ENCODE measurements at places on chromosomes 5 and 9.

DNA sequence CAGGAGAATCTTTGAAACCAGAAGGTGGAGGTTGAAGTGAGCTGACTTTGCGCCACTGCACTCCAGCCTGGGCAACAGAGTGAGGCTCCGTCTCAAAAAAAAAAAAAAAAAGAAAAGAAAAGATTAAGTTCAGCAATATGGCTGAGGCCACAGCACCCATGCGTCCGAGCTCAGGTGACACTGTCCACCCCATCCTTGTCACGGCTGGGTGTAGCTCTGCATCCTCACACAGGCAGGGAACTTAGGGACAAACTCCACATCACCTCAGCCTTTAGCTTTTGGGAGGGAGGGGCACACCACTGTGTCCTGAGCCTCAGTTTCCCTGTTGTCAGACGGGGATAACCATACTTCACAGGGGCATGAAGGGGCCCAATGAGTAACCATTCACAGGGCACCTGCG, 15.5 kb downstream of the FGD3 start:
- DNase-seq, result no peak

DNA sequence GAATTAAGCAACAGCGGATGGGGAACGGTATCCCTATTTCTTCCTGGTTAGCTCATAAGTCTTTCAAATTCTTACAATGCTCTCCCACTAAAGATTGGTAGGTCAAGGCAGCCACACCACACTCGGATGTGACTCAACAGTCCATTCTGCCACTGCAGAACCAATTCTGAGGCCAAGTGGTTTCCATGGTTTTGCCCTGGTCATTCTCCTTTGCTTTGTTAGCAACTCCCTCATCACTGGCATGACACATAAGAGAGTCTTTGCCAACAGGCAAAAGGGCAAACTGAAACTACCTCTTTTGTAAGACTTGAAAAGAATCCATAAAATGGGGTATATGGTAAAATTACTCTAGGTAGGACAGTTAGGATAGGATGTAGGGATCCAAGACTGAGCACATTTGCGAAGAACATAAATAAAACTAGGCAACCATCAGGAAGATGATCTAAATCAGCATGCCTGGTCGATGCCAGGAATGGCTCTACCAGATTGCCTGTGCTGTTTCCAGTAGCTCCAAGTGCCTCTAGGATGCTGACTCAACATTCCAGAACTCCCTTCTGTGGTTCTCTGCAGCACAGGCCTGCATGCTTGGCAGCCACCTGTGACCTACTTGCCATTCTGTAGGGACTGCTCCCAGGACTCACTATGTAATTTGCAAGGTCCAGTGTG, 105.4 kb downstream of the DCP2 start:
- no peak for DNase-seq

GRCh38 chr9:11701706-11702105, 991.5 kb upstream of the TYRP1 start:
- no peak for DNase-seq

DNA sequence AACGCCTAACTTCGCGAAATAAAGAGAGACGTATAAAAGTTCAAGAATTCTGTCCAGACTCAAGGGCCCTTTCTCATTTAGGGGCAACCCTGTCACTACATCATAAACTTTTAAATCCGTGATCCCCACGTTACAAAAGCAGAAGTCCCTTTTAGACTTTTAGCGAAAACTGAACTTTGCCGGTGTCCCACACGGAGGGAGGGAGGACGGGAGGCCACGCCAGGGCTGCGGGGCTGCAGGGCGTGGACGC, 515 bp upstream of the F2R start:
- no peak for DNase-seq

- no peak for DNase-seq
Measured at GRCh38 chr5:131279204-131279603, 15.4 kb downstream of the CDC42SE2 start.

- DNase-seq, result no peak
Measured at GRCh38 chr5:53425687-53426511, 54.5 kb upstream of the FST start.

DNA sequence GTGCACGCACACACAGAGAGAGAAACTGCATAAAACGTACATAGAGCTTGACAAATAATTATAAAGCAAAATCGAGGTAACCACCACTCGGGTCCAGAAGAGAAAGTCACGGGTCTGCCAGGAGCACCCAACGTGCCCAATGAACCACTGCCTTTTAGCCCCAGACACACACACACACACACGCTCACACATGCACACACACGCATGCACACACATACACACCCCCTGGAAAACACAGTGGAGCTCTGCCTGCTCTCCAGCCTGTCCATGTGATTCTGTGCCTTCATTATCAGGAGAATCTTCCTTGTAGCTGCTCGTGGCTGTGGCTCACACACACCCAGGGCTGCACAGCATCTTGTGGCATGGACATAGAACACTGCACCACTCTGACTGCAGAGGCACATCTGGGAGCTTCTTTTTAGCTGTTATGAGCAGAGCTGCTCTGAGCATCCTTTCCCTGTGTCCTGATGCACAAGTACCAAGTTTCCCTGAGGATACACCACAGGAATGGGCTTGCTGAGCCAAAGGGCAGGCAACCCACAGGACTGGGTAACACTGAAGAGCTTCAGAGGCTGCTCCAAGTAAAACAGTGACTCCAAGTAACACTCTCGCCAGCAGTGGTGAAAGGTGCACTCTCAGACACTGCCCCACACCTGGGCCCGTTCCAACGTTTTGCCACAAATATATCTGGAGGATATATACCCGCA, 58.9 kb downstream of the CAMSAP1 start:
- no peak for DNase-seq

GRCh38 chr5:122772446-122772845, 2.4 kb upstream of the SNX2 start:
- no peak for DNase-seq

DNA sequence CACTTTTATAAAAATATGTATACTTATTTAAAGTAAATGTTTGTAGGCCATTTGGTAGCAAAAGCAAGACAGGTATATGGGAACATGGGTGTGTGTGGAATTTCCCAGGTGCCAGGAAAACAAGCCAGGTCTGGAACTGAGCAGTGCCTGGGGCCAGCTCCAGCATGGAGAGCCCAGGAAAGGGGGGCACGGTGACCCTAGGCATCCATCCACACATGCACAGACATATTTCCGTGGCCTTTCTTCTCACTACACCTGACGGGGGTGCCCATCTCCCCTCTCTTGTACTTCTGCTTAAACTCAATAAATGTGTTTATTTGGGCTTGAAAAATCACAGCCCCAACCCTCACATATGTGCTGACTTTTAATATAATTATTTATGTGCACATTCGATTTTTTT, 31.2 kb upstream of the CXCL14 start:
- no peak for DNase-seq

DNA sequence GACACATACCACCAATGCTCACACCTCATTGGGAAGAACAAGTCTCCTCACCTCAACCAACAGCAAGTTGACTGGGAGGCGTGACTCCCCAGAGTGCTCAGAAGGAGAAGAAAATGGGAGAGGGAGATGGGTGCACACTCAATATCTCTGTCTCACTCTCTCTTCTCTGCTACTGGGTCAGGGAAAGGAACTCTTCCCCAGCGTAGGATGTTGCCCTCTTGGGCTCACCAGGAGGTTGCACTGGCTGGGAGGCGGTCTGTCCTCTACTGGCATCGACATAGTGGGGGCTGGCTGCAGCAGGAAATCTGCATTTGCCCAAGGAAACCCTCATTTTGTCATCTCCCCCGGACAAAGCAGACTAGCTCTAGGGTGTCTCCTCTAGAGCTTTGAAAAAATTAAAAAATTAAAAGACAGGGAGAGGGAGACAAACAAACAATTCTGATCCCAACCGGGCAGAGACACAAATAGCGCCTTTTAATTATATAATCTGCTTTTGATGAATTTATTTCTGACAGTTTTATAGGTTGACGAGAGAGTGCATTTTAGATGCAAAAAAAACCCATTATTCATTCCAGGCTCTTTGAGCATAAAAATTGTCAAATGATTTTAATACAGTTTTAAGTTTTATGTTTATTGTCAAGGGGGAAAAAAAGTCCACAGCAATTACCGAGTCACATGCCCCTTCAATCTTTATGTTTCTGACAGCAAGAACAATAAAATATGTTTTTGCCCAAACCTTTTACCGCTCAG, 179.3 kb upstream of the MVB12B start:
- no peak for DNase-seq
